CD4-positive, alpha-beta T cell treated with Interleukin-4 for 4 hours (primary cell): ENCODE measurements at places on chromosomes 12 and 14.

GRCh38 chr12:106081606-106082005 lies 57.1 kb downstream of the NUAK1 start:
- no peak for DNase-seq

GRCh38 chr12:10247436-10248058 lies 34.9 kb downstream of the GABARAPL1 start:
- no peak for DNase-seq

DNA sequence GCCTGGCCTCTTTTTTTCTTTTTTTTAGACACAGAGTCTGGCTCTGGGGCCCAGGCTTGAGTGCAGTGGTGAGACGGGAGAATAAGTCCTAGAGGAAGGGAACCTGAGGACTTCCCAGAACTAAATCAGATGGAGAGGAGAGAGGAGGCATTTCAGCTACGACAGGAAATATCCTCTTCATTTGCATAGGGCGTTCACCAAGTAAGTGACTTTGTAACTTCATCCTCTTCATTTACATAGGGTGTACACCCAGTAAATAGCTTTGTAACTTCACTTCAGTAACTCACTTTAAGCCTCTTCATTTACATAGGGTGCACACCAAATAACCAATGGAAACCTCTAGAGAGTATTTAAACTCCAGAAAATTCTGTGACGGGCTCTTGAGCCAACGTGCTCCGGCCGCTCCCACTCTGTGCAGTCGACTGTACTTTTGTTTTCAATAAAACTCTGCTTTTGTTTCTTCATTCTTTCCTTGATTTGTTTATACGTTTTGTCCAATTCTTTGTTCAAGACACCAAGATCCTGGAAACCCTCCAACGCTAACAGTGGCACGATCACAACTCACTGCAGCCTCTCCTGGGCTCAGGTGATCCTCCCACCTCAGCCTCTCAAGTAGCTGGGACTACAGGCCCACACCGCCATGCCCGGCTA lies 21.4 kb upstream of the ANKRD9 start:
- DNase-seq = peak; percentile 23

DNA sequence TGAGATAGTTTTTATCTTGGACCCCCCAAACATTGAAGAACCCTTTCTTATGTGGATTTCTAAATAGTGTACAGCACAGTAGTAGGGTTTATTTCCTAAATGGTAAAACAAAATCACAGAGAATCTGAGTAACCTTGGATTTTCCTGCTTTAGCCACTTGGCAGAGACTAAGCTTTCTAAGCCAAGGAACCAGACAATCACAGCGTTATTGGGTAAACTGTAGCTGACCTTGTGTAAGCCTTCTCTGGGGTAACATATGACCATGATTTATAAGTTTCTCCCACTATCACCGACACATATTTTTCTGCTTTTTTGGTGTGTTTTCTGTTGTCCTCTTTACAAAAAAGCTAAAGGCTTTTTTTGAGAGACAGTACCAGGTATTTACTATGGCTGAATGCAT lies 136.3 kb upstream of the PZP start:
- no peak for DNase-seq

- DNase-seq = no peak
These were observed 89.3 kb downstream of the SPTSSA start for GRCh38 chr14:34372786-34373185.

DNA sequence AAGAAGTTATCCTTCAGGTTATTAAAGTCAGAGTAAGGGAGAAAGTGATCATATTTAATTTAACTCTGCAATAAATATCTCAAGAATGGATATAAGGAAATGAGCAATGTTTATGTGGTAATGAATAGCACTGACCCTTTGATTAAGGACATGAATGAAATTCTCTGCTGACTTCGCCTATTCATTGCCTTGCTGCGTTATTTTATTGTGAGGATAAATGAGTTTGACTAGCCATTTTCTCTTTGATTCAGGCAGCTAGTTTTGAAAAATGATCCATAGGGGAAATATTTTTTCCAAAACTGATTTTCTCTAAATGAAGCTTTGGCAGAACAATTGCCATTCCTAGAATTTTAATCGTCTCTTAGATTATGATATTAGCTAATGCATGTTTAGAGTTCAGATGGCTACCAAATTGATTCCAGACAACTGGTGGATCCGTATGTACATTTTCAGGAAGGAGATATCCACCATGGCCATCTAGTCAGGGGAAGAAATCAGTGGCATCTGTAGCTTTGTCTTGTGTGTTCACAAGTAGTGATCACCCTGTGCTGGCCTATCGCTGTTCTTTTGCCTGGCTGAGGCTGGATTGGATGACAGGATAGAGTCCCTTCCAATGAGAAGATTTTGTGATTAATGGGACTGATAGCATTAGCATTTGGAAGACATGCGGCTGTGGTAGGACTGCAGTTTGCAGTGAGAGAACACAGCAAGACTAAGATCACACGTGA lies 302.3 kb upstream of the RGS6 start:
- no peak for DNase-seq

GRCh38 chr14:73058922-73059673 lies 764 bp downstream of the RBM25 start:
- DNase-seq = peak; percentile 4
